ENCODE measurements at places on chromosomes 5 and 9.

DNA sequence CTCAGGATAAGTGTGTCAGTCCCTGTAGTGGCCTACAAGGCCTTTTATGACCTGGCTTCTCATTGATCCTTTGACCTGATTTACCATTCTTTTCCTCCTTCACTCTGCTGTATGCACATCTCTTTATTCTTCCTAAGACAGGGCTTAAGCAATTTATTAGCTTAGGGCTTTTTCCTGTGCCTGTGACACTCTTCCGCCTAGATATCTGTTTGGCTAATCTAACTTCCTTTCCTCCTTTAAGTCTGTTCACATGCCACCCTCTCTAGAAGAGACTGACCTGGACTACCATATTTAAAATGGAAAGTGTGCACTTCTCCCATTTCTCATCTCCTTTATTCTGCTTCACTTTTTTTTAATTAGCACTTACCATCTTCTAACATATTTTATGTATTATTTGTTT, 29.1 kb downstream of the FOCAD start:
- no peak for DNase-seq

- no peak for DNase-seq
These were observed 100.9 kb downstream of the EBF1 start for GRCh38 chr5:158998793-158999325.

DNA sequence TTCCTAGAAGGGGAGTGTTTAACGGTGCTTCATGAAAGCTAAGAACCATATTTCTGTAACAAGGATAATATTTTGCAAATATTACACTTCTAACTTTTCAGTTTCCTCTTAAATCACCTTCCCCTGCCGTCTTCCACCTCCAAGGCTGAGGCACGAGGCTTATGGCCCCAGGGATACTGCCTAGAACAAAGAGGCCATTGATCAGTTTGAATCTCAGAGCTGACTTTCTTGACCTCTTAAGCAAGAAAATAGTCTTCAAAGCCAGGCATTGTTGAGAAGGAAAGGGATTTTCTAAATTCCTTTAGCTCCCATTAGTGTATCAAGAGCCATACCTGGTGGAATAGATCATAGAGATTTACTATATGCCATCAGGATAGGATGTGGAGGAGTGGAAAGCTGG, 566.2 kb downstream of the BNC2 start:
- no peak for DNase-seq

GRCh38 chr5:179762781-179763176, 30.2 kb downstream of the MAML1 start:
- DNase-seq, result no peak

Measured in GM13977 (cell line).